Inflammatory macrophage treated with lipopolysaccharide for 4 hours (primary cell): ENCODE measurements at places on chromosomes 4 and X.

- DNase-seq: no peak
Observed at GRCh38 chr4:90994851-90995574, 867.8 kb downstream of the CCSER1 start.

DNA sequence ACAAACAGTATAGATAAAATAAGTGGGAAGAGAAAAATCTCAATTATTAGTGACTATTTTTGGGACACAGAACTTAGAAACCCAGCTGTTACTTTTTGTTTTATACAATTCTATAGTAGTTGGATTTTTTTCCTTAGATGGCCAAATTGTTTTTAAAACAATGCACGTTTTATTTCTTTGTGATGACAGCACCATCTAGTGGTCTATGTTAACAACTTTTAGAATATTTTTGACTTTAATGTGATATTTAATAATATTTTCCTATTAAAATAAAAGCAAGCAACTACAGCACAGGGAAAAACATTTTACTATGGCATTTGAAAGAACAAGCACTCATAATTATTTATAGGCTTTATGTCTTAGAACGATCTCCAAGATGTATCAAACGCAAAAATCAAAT lies 5.6 kb upstream of the SMIM31 start:
- DNase-seq: peak; percentile 18

- no peak for DNase-seq
Observed at GRCh38 chr4:144584428-144584827, 61.5 kb upstream of the HHIP start.

GRCh38 chr4:14719053-14719452 lies 283.2 kb upstream of the CPEB2 start:
- DNase-seq: no peak

DNA sequence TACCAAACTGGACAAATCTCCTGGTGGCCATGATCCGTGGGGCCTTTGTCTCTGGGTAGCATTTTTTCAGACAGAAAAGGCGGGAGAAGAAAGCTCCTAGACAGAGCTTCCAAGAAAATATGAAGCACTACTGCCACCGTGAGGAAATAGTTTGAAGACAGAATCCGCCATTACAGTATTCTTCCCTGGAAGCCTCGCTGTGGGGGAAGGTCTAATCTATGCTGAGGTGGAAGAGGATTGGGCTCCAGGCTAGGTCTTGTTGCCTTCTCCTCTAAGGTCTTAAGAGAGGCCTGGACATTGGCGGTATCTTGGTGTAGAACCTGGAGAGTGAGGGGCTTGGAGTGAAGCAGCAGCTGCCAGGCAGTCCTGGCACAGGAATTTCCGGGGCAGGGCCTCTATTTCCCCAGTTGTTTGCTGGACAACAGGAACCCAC lies 218.9 kb downstream of the OR13H1 start:
- DNase-seq: no peak

DNA sequence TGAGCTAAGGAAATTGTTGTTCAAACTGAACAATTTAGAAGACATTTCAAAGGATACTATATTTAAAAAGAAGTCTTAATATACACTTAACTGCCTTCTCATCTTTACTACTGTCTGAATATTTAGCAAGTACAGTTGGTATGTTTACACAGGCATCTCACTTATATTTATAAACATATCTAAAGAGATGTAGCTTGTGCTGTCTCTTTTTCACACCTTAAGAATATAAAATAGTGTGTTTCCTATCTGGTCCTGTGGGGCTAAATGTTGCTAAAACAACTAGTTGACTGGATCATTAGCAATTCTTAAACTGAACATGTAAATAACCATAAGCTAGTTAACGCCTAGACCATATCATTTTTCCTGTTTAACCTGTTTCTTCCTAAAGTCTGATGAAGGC lies 336.3 kb downstream of the PPP3CA start:
- no peak for DNase-seq

DNA sequence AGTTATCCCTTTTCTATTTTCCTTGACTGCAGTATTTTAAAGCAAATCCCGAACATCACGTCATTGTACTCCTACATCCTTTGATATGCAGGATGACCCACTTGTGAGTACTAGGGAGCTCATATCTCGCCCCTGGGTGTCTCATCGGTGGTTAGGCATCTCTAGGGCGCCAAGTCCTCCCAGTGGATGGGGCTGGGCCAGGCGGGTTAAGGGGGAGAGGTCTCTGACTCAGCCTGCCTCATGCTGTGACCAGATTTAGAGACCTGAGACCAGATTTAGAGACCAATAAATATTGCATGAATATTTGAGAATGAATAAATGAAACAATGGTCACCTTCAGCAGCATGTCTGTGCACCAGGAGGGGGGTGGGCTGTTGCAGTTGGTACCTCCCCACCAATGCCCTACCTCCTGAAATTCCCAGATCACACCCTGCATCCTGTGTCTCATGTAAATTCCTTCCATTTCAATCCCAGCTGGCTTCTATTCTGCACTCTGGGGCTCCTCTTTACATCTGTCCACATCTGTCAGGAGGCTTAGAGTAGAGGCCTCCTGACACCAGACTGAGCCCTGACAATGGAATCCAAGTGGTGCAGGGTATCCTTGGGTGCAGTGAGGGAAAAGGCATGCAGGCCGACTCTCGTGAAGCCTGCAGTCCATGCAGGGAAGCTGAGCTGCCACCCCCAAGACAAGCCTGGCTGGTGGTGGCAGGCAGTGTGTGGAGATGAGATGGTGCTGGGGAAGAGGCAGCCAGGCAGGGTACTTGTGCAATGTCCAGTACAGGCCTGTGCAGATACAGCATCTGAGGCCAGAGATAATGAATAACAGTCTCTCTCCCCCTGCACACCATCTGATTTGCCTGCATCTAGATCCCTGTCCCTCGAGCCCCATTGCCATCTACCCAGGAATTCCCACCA lies 5.2 kb downstream of the APLN start:
- DNase-seq: no peak

DNA sequence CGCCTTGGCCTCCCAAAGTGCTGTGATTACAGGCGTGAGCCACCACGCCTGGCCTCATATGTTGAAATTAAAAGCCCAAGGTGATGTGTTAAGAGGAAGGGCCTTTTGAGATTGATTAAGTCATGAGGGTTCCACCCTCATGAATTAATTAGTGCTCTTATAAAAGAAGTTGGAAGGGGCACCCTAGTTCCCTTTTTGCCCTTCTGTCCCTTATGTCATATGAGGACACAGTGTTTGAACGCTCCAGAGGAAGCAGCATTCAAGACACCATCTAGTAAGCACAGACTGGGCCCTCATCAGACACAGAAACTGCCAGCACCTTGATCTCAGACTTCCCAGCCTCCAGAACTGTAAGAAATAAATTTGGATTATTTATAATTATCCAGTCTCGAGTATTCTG lies 5.1 kb upstream of the APLN start:
- DNase-seq: peak; percentile 13

DNA sequence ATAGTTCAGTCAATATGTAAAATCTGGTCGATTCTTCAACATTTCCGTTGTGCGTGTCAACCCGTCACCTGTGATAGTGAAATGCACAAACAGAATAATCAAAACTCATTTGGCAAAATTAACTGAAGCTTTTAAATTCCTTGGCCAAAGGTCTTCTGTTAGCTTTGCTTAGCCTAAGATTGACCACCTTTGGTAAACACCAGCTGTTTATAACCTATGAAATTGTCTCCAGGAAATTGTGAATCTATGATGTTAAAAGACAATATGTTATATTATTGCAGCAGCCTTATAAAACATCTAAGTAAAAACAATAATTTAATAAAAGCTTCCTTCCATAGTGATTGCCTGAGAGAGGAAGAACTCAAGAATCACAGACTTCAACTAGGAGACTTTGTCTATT lies 196.8 kb downstream of the IL15 start:
- DNase-seq: no peak

DNA sequence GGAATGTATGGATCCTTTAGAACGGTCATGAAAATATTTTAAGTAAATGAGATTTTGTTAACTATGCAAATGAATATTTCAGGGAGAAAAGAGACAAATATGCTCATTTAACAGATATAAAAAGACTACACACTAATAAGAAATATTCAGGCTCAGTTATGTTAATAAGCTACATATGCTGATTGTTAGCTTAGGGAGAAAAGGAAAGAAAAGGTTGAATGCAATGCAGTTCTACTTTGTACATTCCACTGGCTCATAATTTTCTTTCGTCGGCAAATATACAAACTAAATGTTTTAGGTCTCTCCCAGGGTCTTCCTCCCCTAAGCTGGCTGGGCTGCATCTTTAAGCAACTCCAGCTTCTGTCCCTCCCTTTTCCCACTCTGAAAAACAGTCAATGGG lies 2.7 kb upstream of the RTL3 start:
- no peak for DNase-seq

GRCh38 chrX:154802947-154803346 lies 2.3 kb downstream of the MPP1 start:
- peak; percentile 56 for DNase-seq

DNA sequence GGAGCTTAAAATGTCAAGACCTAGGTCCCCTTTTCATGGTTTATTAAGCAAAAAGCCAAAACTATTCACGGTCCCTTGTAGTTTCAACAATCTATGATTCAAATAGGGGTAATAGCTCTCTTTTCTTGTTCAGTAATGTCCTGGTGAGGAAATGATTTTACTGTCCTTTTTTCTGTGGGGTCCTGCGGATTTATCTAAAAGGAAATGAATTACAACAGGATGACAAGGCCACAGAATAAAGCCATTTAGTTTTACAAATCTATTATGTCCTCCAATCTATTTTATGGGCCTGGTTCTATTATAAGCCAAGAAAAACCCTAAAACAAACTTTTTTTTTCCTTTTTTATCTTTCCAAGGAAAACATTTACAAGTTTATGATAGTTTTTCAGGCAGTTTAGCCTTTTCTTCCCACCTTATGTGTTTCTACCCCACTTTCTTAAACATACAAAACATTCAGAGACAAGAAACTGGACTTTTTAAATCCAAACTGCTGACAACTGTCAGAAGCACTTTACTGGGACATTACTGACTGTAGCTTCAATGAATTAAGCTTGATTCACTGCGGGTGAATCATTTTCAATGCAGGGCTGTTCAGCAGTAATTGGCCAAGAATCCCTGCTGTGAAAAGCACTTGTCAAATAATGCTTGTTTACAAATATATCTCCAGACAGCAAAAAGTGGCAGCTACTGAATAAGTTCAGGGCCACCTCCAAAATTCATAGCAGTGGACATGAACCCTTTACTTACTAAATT lies 4.3 kb downstream of the EPHA5 start:
- DNase-seq: no peak

GRCh38 chrX:129772796-129773431 lies 6.8 kb upstream of the SASH3 start:
- DNase-seq: peak; percentile 94

GRCh38 chr4:42152507-42153504 lies at the start of gene BEND4:
Gene BEND4 (minus strand): TSS chr4:42152655. CDS start chr4:42152143, 512 bp downstream.
- no peak for DNase-seq

- no peak for DNase-seq
Observed at GRCh38 chrX:28472926-28473325, 114.3 kb upstream of the IL1RAPL1 start.

DNA sequence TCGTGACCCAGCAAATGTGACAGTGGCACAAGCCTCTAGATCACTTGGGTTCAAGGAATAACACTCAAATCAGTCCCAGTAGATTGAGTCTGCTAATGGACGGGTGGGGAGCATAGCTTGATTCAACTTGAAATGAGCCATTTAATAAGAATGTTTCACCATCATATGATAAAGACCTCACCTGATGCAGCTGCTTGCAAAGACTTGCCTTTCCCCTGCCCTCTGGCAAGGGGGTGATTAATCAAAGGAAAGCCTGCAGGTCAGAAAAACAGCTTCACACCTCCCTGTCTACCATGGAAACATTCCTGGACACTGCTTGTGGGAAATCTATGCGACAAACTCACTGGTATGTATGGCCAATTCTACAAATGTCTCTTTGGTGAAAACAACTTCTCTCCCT lies 54.5 kb downstream of the CD99L2 start:
- DNase-seq: no peak

DNA sequence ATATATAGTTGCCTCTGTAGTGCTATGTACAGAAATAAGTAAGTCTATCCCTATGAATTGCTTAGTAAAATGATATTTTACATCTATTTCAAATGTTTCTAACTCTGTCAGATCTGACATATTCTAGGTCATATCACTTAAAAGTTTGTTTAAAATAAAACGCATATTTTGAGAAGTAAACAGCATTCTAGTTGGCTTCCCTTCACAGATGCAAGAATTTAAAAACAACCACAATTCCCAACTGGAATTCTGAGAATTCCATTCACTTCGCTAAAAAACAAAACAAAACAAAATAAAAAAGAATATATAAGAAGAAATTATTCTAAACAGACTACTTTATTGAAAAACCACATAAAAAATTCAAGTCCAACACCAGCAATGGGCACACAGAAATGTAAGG lies 126.0 kb downstream of the PPP3CA start:
- DNase-seq: no peak

GRCh38 chr4:120228086-120228485 lies 161.4 kb upstream of the MAD2L1 start:
- no peak for DNase-seq

GRCh38 chr4:87306056-87306455 lies 16.6 kb downstream of the HSD17B13 start:
- no peak for DNase-seq

DNA sequence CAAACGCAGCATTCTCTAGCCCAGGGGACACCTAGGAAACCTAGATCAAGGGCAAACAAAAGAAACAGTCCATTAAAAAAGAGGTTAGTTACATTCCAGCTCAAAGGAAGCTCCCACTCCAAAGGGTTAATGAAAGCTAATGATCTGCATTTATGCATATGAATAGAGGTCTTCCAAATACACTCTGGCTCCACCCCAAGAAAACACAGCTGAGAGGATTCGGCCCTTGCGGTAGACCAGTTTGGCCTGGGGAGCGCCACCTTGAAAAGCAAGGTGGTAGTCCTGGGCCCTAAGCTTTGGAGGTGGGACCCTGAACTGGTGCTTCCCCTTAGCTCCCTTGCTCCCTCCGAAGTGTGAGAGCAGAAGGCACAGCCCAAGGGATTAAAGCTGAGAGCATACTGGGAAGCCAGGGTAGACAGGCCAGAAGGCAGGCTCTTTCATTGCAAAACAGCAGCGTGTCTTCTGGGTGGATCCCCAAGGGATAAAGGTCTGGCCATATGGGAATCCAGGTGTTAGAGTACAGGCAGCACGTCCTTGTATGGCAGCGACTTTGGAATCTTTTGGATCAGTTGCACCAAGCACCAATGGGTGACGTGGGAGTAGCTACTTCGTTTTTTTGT lies 3.7 kb downstream of the GABRQ start:
- DNase-seq: no peak

GRCh38 chr4:81828991-81829390 lies 357.3 kb upstream of the RASGEF1B start:
- DNase-seq: no peak
